Stimulated activated CD4-positive, alpha-beta T cell treated with anti-CD3 and anti-CD28 coated beads, TNF-alpha, amount 100 ng/mL, for 1 hour (primary cell): ENCODE measurements at places on chromosomes 11 and 22.

DNA sequence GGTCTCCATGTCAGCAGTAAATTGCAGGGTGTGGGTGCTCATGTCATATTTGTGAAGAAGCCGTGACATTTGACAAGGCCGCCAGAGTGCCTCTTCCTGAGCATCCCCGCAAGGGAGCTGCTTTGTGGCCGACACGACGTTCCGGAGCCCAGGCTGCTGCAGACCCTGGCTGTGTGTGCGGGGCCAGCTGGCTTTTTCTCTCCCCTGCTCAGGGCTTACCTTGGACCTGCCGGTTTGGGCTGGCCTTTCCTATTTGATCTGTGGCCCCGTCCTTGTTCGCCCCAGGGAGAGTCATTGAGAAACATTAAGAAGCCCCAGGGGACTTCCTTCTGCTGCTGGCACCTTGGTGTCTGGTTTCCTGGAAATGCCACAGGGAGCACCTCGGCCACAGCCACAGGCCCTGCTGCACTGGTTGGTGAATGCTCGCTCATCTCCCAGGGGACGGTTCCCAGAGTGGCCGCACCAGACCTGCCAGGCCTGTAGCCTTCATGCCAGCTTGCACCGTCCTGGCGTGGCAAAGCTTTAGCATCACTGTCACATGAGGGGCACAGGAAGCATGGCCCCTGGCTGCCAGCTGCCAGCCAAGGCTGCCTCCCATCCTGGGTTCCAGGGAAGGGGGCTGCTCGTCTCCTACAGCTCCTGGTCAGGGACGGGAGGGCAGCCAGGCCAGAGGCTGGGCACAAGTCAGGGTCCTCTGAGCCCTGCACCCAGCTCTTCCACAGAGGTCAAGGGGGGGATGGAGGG lies 5.4 kb downstream of the GRK2 start:
- no peak for DNase-seq

GRCh38 chr11:10655943-10656576 lies 37.5 kb downstream of the IRAG1 start:
- no peak for DNase-seq

DNA sequence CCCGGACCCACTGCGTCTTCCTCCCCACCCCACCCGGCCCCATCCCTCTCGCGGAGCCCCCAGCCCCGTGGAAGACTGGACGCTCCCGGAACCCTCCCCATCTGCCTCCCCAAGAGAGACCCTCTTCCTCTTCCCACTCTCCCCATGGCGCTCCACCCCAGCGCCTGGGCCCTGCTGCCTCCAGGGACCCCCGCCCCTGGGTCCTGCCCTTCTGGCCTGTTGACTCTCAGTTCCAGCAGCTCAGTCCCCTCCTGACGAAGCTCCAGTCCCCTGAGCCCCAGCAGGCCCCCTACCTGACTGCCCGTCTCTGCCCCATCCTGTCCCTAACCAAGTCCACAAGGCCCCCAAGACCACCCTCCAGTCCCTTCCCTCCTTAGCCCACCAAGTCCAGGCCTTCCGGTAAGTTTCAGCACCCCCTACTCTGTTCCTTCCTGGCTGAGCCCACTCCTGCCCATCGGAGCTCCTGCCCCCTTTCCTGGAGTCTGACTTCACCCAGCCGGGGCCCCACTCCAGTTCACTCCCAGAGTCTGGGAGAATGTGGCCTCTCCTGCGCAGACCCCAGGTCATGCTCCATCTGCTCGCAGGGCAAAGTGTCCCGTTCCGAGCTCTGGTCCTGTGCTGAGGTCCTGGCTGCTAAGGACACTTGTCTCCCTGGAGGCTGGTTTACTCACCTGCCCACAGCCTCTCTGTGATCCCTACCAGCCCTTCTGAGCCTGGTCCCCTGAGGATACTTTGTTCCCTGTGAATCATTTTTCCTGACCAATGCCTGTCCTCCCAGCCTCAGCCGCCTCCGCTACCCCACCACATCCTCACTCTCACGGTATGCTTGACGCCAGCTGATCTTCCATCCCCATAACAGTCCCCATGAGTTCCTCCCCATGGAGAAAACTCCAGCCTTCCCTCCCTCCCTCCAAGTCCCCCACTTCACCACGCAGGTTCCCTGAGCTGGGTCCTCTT lies 722 bp downstream of the IFITM10 start:
- no peak for DNase-seq

GRCh38 chr22:40578171-40578570 lies 58.3 kb downstream of the MRTFA start:
- peak; percentile 7 for DNase-seq

DNA sequence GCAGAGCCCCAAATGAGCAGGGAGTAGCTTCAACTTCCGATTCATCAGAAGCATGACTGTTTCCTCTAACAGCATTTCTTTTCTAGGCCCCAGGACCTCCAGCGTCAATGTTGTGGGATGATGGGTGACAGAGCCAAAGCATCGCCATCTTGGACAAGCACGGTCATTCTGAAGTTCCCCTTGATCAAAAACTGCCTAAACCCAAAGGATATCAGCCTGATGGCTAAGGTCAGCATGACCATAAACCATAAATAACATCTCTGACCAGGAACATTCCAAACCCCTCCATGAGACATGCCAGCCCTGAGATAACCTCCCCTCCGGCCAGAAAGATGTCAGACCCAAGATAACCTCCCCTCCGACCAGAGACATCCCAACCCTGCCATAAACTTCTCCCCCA lies 28.8 kb upstream of the TREH start:
- DNase-seq: no peak

- DNase-seq: no peak
Observed at GRCh38 chr11:88327462-88328143, 9.9 kb downstream of the CTSC start.

DNA sequence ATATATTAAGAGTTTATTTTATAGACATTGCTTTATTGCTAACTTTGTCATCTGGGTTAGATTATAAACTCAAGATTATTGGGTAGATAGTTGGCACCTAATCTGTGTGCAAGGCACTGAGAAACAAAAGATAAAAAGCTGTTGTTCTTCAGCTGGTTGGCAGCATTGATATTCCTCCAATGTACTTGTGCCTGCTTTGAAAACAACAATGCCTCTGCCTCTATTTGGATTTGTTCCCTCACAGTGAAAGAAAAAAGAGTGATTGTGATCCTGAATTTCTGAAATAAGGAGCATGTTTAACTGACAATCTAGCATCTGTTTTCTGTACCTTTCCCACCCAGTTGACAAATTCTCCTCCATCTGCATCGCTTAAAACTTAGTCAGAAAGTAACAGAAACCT lies 98.3 kb downstream of the TYR start:
- no peak for DNase-seq

GRCh38 chr11:9059406-9059805 lies 32.0 kb downstream of the SCUBE2 start:
- no peak for DNase-seq

GRCh38 chr11:91653079-91653754 lies 571.4 kb upstream of the FAT3 start:
- no peak for DNase-seq

DNA sequence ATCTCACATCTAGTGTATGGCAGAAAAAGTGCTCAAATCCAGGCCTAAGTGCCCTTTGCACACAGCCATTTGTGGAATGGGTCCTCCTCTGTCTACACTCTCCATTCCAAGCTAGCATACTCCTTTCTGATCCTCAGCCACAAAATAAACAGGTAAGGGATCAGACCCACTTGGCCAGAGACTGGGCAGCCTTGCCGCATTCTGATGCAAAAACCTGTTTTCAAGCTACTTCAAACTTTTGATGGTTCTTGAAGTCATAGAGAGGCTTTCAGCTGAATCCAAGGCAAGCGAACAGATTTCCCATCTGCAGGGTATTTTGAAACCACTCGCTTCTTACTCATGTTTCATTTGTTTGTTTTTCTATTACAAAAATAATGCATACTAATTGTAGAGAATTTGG lies 136.6 kb upstream of the NAV2 start:
- no peak for DNase-seq

- DNase-seq: no peak
Observed at GRCh38 chr11:16239141-16240105, 116.9 kb downstream of the SOX6 start.

GRCh38 chr22:17396516-17396915 lies 27.3 kb downstream of the CECR2 start:
- DNase-seq: no peak

DNA sequence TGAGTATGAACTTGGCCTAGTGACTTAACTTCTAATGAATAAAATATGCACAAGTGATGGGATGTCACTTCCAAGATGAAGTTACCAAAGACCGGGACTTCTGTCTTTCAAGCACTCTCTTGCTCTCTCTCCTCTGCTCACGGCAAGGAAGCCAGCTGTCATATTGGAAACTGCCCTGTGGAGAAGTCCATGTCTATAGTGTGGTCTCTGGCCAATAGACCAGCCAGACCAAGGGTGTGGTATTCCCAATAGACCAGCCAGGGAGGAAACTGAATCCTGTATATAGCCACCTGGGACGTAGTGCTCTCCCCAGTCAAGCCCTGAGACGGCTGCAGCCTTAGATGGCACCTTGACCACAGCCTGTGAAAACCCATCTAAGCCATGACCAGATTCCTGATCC lies 93.2 kb upstream of the ALX4 start:
- DNase-seq: no peak
